Breast epithelium (tissue), 4 donors: ENCODE measurements at places on chromosomes 4 and X.

- no peak for DNase-seq
- no peaks in the 10 kb centered on the region for H3K27me3 ChIP-seq
- peaks cover 4% of the 10 kb centered on the region for H3K36me3 ChIP-seq
- H3K4me1 ChIP-seq = no peaks in the 10 kb centered on the region
- H3K4me3 ChIP-seq = no peak overlapping the region
- H3K27ac ChIP-seq = no peak overlapping the region
These were observed 12.2 kb downstream of the TADA2B start for GRCh38 chr4:7055111-7055989.

DNA sequence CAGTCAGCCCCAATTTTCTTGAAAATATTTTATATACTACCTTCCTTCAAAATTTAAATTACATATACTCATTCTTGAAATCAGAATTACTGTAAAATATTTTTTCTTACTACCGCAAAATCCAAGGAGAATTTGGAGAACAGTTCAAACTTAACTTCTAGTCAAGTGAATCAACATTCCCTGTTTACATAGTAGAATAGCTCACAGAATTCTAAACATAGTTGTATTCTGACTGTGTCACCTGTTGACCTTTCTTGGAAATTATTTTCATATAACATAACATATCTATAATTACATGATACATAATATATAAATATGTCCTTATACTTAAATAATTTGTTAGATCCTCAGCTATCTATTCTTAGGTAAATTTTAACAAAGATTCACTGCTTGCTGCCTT, 31.0 kb upstream of the FGF5 start:
- H3K4me1 ChIP-seq = no peaks in the 10 kb centered on the region
- H3K27ac ChIP-seq = no peak overlapping the region
- H3K27me3 ChIP-seq = no peaks in the 10 kb centered on the region
- H3K36me3 ChIP-seq = no peaks in the 10 kb centered on the region
- no peak for DNase-seq
- no peak overlapping the region for H3K4me3 ChIP-seq

- H3K27ac ChIP-seq = peak overlapping the region; percentile 83
- no peak for DNase-seq
- no peaks in the 10 kb centered on the region for H3K4me1 ChIP-seq
- H3K4me3 ChIP-seq = peak overlapping the region; percentile 56
These were observed 1.4 kb downstream of the PLXNB3 start for GRCh38 chrX:153765138-153766079.

DNA sequence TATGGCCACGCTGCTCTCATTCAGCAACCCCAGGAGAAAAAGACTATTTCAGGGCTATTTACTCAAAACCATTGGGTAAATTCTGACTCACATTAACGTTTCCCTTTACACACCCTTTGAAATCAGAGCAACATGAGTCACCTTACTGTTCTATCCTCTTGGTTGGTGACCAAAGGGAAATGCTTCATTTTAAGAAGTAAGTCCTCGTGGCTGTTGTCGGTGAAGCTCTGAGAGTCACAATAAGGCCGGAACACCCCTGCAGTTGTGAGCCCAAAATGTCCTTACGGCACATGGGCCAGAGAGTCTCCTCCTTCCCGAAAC, 56.3 kb upstream of the SPRY1 start:
- H3K4me1 ChIP-seq = no peaks in the 10 kb centered on the region
- peak overlapping the region; percentile 71 for H3K27ac ChIP-seq
- H3K27me3 ChIP-seq = no peaks in the 10 kb centered on the region
- H3K4me3 ChIP-seq = no peak overlapping the region
- DNase-seq = no peak

GRCh38 chr4:78343682-78344081, 207.9 kb upstream of the ANXA3 start:
- no peaks in the 10 kb centered on the region for H3K4me1 ChIP-seq
- DNase-seq = no peak
- no peak overlapping the region for H3K4me3 ChIP-seq
- no peaks in the 10 kb centered on the region for H3K27me3 ChIP-seq
- H3K27ac ChIP-seq = no peak overlapping the region

DNA sequence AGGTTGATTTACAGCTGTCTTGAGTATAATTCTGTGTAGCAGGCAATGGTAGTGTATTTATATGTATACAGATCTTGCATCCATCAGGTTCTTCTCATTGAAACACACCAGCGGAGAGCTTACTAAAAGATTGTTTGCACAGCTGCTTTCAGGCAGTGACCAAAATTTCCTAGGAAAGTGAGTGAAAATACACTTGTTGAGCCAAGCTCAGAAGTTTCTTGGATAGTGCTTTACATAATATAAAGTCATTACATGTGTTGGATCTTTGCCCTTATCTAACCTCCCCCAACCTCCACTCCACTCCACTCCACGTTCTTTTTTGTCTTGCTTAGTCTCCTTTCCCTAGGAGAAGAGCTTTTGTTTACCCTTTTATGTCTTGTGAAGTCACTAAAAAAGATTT, 34.1 kb downstream of the CNKSR2 start:
- no peak overlapping the region for H3K4me3 ChIP-seq
- no peak for DNase-seq
- H3K4me1 ChIP-seq = no peaks in the 10 kb centered on the region
- no peak overlapping the region for H3K27ac ChIP-seq
- H3K27me3 ChIP-seq = peaks cover 6% of the 10 kb centered on the region
- no peaks in the 10 kb centered on the region for H3K36me3 ChIP-seq
